Lung (tissue), 17 donors: ENCODE measurements at places on chromosomes 11 and 22. TPM values are rescaled to one million over a fixed set of nuclear protein-coding genes. Genes with fewer than 3 reads are reported as not detected.

- DNase-seq, result no peak
Measured at GRCh38 chr11:43577566-43578264, 102.8 kb upstream of the HSD17B12 start.

DNA sequence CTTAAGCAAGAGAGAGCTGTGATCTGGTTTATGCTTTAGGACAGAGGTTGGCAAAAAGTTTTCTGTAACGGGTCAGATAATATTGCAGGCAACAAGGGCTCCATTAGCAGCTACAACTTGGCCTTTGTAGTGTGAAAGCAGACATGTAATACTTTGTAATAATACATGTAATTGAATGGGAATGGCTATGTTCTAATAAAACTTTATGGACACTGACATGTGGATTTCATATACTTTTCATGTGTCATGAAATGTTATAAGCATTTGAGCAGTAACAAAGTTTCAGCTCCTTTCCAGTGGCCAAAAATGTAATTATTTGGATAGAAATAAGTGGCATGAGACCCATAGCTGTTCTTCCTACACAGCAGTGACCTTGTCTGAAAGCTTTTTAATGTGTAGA lies 3.1 kb downstream of the DYNC2H1 start:
- no peak for DNase-seq

DNA sequence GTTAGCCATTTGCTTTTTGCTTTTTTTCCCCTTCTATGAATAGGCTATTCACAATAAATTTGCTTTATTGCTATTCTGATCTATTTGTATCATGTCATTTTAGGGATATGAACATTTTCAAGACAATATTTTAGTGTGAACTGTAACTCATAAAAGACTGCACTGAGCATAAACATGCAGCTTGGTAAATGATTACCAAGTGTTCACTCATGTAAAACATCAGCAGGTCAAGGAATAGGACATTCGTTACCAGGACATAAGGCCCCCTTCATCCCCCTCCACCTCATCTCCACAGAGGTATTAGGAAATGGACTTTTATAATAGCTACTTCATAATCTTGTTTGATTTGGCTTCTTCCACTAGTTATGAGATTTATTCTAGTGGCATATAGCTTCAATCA lies 12.4 kb downstream of the NLRP14 start:
- no peak for DNase-seq

- DNase-seq, result peak; percentile 6
Measured at GRCh38 chr11:41254966-41255365, 204.5 kb downstream of the LRRC4C start.

DNA sequence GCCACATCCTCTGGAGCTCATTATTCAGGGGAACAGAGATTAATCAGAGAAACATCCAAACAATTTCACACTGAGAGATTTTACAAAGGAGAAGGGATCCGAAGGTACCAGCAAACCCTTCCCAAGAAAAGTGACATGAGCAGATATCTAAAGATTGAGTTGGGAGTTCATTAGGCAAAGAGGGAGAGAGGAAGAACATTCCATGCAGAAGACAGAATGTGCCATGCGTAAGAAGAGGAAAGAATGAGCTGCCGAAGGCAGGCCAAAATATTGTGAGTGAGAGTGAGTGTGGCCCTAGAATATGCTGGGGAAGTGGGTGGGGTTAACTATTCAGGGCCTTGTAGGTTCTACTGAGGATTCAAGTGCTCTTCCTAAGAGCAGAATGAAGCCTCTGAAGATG lies 50.0 kb upstream of the LYVE1 start:
- no peak for DNase-seq

GRCh38 chr11:45394294-45395085 lies 108.3 kb upstream of the SYT13 start:
- DNase-seq, result no peak

GRCh38 chr22:38946771-38947170 lies 10.6 kb upstream of the APOBEC3A start:
- no peak for DNase-seq

Gene MED15
- total RNA-seq, result 68.3 TPM

GRCh38 chr11:62984451-62984991 lies at the start of gene SLC22A6:
Gene SLC22A6, minus strand, starts transcription at chr11:62984967. Its CDS starts 277 bp downstream, at chr11:62984690.
- no peak for DNase-seq

DNA sequence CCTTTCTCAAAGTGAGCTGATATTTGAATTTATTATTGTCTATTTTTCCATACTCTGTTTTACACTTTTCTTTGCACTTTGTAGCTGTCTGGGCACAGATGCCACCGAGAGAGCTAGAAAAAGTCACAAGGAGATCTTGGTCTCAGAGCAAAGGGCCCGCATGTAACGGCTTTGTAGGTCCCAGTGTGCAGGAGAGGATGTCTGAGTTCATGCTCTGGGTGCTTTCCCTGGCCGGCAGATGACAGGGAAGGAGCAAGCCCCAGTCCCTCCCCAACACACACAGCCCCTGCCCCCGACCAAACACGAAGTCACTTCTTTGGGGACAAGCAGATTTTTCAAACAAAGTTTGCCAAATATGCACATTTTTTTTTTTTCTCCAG lies 55.8 kb downstream of the SMIM38 start:
- peak; percentile 14 for DNase-seq

Gene PCNX3
- 13.9 TPM for total RNA-seq

Gene SYCE3
- total RNA-seq, result not detected

Gene HBE1
- total RNA-seq, result 2.1 TPM

Gene FANCF
- 11.7 TPM for total RNA-seq

DNA sequence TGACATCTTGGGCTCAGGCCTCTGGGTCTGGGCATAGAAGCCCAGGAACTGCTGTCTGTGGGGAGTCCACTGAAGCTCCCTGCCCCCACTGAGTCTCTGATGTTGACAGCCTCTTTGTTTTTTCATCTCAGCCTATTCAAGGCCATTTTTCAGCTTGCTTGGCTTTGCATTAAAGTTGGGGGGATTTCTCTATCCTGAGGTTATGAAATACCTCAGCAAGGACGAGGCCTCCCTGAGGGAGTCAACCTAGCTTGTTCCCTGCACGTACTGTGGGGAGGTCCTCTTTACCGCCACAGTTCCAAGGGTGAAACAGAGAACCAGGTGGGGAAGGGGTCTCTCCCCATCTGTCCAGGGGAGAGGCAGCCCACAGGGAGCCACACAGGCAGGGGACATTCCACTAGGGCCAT lies 8.4 kb downstream of the KCNQ1OT1 start:
- DNase-seq, result peak; percentile 4

DNA sequence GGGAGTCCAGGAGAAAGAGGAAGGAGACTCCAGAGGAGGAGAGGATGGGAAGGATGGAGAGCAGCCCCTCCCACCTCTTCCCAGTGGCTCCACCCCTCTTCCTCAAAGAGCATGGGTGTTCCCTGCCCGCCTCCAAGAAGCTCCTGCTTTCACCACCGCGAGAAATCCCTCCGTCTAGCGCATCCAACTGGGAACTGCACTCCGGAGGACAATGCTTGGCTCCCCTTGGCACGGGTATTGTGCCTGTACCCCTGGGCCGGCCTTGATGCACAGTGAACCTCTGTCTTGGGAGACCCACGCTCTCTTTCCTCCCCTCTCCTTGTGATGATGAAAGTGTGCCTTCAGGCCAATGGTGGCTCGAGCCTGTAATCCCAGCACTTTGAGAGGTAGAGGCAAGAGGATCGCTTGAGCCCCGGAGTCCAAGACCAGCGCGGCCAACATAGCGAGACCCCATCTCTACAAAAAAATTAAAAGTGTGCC lies 14.9 kb upstream of the ADA2 start:
- DNase-seq, result no peak

- peak; percentile 77 for DNase-seq
Measured at GRCh38 chr11:117199053-117199915, at the start of gene TAGLN. Gene TAGLN, plus strand, starts transcription at chr11:117199370. Its CDS starts 3,644 bp downstream, at chr11:117203014.

GRCh38 chr11:62487136-62487535 lies 59.5 kb downstream of the AHNAK start:
- DNase-seq, result no peak

Gene TRIM51
- not detected for total RNA-seq

GRCh38 chr22:40345815-40346184 lies 500 bp upstream of the ADSL start:
- peak; percentile 42 for DNase-seq

DNA sequence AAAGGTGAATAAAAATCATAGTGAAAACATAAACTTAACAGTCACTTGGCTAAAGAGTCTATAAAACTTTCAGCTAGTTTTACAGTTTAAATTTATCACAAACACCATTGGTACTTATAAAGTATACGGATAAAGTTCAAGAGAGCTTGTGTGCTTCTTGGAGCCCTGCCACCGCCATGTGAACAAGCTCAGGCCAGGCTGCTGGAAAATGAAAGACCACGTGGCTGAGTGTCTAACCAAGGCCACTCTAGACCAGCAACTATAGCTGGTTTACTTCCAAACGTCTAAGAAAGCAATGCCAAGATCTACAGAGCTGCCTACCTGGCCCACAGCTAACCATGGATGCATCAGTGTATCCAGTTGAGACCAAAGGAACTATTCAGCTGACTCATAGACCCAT lies 66.3 kb upstream of the API5 start:
- peak; percentile 87 for DNase-seq

DNA sequence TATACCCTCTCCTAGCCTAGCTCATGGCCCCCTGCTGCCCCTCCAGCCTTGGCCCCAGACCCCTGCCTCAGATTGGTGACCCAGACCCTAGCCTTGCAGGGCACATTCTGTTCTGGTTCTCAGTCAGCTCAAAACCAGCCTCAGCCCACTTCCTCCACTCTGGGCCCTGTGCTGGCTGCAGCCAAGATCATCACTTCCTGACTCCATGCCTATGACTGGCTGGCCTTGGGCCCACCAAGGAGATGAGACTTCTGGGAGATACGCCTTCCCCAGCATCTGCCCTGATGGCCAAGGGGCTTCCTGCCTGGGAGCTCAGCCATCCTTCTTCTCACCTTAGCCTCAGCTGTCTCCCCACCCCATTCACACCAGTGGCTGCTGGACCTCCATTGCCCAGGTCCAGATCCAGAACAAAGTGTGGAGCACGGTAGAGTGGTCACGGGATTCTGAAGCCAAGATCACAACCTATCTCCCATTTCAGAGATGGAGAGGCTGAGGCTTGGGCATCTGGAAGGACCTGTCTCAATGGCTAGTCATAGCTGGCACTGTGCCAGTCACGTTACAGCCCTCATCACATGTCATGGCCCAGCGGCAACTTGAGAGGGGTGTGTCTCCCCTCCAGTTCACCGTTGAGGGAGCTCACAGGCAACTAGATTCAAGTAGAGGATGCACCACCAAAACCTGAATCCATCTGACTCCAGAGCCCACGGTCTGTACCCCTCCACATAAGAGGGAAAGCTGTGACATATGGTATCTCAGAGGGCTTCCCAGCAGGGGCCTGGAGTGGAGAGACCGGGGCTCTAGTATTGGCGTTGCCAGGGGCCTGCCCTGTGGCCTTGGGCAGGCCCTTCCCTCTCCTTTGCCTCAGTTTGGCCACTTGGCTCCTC lies 43.0 kb upstream of the KLHL35 start:
- no peak for DNase-seq

DNA sequence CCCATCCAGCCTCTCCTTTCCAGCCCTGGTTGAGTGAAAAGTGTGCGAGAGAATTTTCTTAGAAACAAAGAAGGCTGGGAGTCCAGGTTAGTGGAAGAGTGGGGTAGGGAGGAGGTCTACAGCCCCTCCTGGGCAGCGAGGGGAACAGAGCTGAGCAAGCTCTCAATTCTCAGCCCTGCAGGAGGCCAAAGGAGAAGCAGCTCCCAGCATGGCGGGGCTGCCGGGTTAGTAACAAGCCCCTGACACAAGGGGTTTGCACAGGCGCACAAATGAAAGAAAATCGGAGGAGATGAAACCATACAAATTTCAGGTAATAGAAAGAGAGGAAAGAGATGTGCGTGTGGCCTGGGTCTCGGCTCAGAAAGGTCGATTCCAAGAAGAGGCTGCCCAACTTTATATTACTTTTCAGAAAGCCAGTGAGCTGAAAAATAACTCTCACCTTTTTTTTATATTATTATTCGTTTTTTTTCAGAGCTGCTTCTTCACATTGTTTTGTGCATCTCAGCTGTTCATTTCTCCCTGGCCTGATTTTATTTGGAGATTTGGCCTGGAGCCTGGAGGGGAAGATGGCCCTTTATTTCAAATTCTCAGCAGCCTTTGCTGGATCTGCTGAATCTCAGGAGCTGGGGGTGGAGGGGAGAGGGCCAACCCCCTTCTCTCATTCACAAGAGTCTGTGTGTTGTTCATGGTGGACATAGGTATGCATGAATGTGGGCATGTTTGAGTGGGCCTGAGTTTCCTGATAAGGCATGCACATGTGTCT lies 583.2 kb downstream of the BUD13 start:
- DNase-seq, result no peak

DNA sequence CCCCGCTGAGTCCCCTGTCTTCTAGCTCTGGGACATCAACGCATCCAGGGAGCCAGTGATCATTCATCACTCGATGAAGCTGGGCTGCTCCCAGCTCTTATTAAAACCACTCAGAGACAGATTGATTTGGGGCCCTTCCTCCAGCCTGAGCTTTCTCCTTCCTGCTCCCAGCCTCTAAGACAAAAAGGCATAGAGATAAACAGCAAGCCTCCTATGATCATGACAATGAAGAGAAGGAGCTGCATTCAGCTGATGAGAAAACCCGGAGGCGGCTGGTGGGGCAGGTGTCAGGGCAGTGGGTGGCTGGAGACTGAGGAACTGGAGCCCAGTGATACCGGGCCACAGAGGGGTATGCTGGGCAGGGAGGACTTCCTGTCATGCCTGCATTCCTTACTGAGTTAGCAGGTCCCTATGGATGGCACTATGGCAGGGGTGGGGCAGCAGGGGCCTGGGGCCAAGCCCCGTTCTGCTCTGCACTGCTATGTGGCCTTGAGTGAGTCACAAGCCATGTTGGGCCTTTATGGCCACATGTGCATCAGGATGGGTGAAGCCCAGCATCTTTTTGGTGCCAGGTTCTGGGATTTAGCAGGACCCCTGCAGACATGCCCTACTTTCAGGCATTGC lies 20.2 kb downstream of the PVALB start:
- no peak for DNase-seq

DNA sequence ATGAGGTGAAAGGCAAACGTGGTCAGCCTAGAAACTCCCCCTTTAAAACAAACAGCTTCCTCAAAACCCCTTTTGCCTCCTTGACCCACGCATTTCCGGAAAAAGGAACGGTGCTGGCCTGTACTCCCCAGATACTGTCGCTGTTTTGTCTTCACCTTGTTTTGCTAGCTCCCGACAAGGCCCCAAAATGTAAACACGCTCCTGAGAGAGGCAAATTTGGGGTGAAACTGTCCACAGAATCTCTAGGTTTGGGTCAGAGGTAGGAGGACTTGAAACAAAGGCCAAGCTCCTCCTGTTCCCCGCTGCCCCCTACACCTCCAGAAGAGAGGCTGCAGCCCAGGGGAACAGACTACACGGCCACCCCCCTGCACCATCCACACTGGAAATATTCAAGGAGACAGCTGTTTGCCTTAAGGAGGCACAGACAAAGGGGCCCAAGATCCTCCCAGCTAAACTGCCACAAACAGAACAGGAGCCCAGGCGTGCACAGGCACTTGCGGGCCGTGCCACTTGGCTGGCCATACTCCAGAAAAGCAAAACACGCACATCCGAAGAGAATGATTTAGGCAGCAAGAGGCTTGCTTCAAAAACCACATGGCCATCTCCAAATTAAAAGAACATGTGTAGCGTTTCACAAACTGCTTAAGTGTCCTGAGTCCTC lies 160.5 kb upstream of the GRK3 start:
- DNase-seq, result peak; percentile 53

Gene P4HA3
- total RNA-seq, result 3.3 TPM

Gene PDGFB
- 39.4 TPM for total RNA-seq

- no peak for DNase-seq
Measured at GRCh38 chr22:28949788-28950187, 66.4 kb downstream of the ZNRF3 start.

GRCh38 chr11:13776134-13776815 lies 107.8 kb downstream of the FAR1 start:
- peak; percentile 83 for DNase-seq

- DNase-seq, result no peak
Measured at GRCh38 chr11:10780040-10780439, 28.7 kb downstream of the EIF4G2 start.
